Activated naive CD4-positive, alpha-beta T cell treated with anti-CD3 and anti-CD28 coated beads, Interleukin-2, amount 10 ng/mL, durations not matched to agents 5 hours and 36 hours (primary cell): ENCODE measurements at places on chromosomes 6 and 20. TPM values are rescaled to one million over a fixed set of nuclear protein-coding genes. Genes with fewer than 3 reads are reported as not detected.

ANKEF1 gene
- 6.9 TPM for total RNA-seq

GFRA4 gene
- not detected for total RNA-seq

SLC12A5 gene
- total RNA-seq, result 0.88 TPM

GPR6 gene
- total RNA-seq, result not detected

SEMG1 gene
- total RNA-seq, result not detected

COL9A3 gene
- not detected for total RNA-seq

BRPF3 gene
- total RNA-seq, result 21.5 TPM

HCK gene
- not detected for total RNA-seq

PKIB gene
- total RNA-seq, result 0.28 TPM

SCAND1 gene
- 53.8 TPM for total RNA-seq

THBD gene
- total RNA-seq, result not detected
